ENCODE measurements at places on chromosomes 6 and 20.

DNA sequence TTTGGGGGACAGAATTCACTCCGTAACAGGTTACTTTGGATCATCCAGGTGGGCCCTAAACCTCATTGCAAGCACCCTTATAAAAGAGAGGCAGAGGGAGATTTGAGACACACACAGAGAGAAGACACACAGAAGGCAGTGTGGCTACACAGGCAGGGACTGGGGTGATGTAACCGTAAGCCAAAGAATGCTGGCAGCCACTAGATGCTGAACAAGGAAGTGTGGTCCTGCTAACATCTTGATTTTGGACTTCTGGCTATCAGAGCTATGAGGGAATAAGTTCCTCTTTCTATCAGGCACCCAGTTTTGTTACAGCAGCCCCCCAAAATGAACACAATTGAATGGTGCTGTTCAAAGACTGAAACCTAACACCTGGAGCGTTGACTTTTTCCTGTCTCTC lies 191.3 kb upstream of the MYLIP start:
- no peak for DNase-seq

DNA sequence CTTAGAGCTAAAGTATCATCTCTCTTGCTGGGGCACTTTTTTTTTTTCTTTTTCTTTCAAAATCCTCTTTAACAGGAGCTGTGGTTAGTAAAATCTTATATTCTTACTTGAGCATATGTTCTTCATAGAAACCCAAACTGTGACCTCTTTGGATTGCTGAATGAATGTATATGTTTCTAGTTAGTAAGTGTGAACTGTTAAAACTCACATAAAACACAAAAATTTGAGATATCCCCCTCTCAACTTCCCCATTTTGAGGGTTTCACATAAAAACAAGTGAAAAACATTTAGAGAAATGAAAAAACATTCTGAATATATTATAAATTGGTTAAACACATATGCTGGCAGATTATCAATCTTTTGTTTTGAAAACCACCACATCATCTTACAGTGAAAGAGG lies 78.1 kb downstream of the INSM1 start:
- no peak for DNase-seq

- peak; percentile 49 for DNase-seq
Observed at GRCh38 chr6:11172501-11173327, 59.8 kb downstream of the NEDD9 start.

GRCh38 chr20:8837396-8837795 lies 231.5 kb upstream of the PLCB4 start:
- no peak for DNase-seq

DNA sequence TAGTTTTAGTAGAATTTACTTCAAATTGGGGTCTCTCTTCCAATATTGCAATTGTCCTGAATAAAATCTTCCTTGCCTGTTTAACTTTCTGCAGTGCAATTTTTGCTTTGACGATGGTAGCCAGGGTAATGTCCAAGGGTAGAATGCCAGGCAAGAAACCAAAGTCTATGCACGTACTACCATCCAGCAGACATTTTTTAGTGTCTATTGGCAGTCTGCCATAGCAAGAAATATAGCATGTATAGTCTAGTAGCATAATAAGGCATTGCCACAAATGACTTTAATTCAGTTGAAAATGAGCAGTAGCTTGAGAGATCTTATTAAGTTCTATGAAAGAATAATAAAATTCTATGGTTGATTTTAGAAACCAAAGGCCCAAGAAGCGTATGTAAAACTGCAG lies 62.3 kb upstream of the KCNQ5 start:
- DNase-seq, result no peak

- no peak for DNase-seq
Observed at GRCh38 chr6:41372832-41373626, 37.6 kb downstream of the NCR2 start.

GRCh38 chr6:161268531-161269210 lies 5.2 kb downstream of the AGPAT4 start:
- no peak for DNase-seq

DNA sequence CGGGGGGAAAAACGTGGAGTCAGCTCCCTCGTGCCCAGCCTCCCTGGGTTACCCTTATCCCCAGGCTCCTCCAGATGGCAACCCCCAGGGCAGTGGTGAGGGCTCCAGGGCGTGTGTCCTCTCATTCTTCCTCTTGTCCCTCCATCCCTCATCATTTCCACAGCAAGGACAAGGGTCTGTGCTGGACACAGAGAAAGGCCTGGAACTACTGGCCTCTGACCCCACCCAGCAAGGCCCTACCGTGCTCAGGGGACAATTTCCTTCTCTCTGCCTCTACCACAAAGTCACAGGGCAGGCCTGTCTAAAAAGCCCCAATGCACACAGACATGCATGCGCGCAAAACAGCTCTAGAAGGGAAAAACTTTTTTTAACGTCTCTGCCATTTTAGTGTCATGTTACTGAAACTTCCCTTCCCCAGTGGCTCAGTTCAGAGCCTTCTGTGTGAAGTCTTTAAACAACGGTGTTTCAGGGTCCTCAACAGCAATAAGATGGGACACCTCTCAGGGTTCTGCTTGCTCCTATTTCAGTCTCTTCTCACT lies 1.1 kb upstream of the SLC35B2 start:
- DNase-seq, result no peak

- DNase-seq, result no peak
Observed at GRCh38 chr6:164870164-164870563, 439.2 kb downstream of the C6orf118 start.

- no peak for DNase-seq
Observed at GRCh38 chr6:72916298-72916697, 294.4 kb downstream of the KCNQ5 start.

DNA sequence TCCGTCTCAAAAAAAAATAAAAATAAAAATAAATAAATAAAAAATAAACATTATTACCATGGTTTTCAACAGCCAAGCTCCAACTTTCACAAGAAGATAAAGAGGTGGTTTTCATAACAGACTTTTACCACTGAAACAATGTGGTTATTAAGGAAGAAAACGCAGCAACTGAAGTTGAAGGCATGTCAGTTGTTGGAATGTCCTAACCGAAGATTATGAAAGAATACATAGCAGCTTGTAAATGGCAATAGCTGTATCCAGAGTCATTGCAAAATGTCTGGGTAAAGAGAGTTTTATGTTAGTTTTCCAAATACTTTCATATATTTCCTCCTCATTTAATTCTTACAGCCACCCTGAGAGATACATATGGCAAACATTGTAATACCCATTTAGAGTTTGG lies 161.6 kb upstream of the MARCKS start:
- DNase-seq, result no peak

DNA sequence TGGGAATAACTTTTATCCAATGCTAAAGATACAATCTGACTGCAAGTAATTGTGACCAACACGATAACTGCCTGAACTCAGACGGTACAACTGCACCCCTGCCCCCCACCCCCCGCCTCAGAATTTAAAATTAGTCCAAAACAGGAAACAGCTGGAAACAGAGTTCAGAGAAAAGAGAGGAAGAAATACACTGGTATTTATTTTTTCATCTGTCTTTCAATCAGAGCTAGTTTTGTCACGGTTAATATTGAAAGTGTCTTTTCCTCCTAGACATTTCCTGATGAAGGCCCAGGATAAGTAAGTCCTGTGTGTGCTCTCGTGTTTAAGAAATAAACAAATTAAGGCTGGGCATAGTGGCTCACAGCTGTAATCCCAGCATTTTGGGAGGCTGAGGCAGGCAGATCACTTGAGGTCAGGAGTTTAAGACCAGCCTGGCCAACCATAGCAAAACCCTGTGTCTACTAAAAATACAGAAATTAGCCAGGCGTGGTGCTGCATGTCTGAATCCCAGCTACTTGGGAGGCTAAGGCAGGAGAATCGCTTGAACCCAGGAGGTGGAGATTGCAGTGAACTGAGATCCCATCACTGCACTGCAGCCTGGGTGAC lies 21.5 kb downstream of the ACSS1 start:
- no peak for DNase-seq

DNA sequence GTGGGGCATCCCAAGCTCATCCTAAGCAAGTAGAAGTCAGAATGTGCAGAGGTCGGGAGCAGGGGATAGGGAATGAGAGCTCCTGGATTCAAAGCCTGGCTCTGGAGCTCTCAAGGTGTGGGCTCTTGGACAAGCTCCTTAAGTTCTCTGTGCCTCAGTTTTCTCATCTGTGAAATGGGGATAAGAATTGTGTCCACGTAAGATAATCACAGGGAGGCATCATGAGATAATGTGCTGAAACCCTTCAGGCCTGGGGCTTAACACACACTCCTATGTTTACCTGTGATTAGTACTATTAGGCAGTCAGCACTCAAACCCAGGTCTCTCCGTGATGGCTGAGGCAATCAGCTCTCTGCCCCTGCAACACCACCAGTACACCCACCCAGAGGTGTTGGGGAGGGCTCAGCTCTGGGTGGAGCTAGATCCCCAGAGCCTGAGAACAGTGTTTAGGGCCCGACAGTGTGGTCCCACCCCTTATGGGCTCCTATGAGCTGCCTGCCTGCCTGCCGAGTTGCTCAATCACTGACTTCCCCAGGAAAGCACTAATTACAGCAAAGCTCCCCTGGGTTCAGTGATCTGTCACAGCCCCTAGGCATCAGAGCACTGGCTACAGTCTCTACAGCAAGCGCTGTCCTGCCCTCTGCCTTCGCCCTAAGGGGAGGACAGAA lies 6.3 kb upstream of the SIRPA start:
- DNase-seq, result no peak

DNA sequence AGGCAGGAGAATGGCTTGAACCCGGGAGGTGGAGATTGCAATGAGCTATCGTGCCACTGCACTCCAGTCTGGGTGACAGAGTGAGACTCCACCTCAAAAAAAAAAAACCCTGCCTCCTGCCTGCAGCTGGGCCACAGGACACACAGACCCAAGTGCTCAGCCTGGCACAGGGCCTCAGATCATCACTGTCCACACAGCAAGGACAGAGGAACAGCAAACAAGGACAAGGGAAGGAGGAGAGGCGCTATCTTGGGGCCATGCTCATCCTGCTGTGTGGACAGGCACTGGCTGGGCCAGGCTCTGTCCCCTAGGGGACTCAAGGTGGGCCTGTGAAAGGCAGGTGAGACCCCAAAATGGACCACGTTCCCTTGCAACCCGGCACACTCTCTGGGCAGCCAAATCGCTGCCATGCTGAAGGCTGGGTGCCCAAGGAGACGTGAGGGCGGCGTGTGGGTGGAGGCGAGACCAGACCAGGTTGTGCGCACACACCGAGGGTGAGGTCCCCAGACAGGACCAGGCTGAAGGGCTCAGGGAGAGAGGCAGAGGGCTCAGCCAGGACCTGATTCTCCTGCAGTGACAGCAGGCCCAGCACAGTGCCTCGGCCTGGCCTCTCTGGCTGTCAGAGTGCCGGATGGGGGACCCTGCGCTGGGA lies 9.1 kb downstream of the UCKL1 start:
- DNase-seq, result no peak

- no peak for DNase-seq
Observed at GRCh38 chr6:149487316-149487715, 2.5 kb upstream of the ZC3H12D start.

DNA sequence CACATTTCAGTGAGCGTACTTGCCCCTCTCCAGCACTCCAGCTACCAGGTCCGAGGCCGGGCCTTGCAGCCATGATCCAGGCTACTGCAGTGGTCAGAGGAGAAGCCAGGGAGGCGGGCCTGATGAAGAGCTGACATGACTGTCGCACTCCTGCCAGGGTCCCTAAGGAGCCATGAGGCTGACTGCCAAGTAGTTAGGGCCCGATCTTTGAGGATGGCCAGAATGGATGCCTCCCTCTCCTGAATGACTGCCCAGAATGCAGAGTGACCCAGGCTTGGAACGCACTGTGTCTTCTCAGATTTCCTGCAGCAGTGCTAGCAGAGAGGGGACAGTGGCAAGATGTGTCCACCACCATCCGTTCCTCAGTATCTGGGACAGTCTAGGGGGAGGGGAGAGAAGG lies 24.7 kb upstream of the LRFN2 start:
- no peak for DNase-seq

DNA sequence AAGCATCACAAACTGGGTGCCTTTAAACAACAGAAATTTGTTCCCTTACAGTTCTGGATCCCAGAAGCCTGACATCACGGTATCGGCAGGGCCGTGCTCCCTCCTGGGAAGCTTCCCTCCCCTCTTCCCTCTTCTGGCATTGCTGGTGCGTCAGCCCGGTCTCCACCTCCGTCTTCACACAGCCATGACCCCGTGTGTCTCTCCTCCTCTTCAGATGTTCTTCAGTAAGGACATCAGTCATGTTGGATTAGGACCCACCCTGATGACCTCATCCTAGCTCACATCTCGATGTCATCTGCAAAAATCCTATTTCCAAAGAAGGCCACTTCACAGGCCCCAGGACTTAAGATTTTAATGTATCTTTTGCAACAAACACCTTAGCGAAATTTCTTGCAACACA lies 38.4 kb upstream of the TBXT start:
- DNase-seq, result no peak

DNA sequence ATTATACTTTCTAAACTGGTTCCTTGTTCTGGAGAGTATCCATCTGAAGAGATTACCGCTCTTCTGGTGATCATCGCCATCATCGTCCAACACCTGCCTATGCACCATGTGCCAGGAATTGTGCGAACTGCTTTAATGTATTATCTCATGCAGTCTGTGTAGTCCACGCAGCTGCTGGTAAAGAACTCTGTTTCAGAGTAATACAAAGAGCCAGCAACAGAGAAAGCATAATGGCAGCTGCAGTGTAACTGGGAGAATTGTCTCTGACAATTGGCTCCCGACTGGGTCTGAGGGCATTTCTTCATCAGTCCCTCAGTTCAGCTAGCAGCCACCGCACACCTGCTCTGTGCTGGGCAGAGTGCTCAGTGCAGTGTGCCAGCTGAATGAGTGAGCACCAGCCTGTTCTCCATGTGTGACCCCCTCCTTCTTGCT lies 383.4 kb downstream of the GRIK2 start:
- no peak for DNase-seq

DNA sequence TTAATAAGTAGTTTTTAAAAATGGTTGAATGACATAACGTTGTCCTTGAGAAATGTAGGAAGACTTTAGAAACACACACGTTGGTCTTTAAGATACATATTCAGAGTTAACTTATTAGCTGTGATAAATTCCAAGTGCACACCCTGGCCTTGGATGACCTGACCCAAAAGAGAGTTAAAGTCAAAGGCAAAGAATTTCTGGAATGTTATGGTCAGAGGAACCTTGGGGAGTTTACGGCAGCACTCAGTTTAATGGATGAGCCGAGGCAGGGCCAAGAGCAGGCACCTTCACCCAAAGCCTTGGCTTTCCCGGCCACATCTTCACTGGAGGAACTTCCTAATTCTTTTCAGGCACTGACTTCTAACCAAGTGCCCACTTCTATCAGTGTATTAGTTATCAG lies 200.5 kb downstream of the SMOC2 start:
- no peak for DNase-seq

DNA sequence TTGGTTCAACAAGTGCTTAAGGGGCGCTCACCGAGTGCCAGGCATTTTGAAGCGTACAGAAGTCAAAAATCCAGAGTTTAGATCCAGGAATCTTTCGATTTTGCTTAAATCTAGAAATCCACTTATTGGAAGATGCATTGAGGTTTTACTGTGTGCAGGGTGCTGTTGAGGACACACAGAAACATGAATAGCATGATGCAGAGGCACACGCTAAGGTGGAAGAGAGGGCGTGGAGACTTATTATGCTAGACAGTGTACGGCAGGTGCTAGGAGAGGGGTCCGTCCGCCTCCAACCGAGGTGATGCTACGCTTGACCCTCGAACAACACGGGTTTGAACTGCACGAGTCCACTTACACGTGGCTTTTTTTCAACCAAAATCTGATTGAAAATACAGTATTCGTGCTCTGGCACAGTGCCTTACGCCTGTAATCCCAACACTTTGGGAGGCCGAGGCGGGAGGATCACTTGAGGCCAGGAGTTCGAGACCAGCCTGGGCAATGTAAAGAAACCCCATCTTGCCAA lies 1.0 kb upstream of the KIF13A start:
- no peak for DNase-seq

GRCh38 chr6:92271091-92271490 lies 1148.3 kb downstream of the EPHA7 start:
- DNase-seq, result no peak
